ENCODE measurements at places on chromosomes 4 and X.
A peak's percentile ranks its signal among the peaks of the same experiment; 100 is the strongest.

DNA sequence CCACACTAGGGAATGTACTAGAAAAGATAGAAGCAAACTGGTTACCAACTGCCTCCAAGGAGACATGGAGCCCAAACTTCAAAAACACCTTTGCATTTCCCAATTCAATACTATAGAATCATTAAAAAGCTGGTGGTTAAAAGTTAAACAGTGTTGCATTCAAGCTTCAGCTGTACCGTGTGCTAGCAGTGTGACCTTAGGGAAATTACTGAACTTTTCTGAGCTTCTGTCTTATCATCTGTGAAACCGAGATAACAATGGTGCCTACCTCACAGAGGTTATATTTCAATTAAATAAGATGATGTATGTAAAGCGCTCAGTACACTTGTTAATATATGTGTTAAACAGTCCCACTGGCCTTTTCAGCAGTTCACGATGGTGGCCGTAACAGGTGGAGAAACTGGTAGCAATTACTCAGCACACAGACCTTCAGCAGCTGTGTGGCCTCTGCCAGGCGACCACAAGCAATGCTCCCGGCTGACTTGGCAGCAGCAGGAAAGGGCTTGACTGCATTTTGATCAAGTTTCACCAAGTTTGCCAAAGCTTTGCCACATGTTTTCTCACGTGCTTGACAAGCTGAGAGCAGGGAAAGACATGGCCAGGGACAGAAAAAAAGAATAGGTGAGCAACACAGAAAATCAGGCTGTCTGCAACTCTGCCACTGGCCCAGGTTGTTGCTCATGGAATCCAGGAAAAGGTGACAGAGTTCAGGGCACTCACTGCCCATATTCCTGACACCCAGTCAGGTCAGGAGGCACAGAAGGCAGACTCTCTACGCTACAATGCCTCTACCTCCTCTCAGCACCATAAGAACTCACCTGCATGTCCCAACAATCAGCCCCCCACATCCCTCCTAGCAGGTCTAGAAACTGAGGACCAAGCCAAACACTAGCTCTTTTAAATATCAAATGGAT, 72.1 kb downstream of the PARM1 start:
- DNase-seq, result no peak

- DNase-seq, result no peak
Observed at GRCh38 chr4:17328141-17328815, 183.6 kb downstream of the QDPR start.

DNA sequence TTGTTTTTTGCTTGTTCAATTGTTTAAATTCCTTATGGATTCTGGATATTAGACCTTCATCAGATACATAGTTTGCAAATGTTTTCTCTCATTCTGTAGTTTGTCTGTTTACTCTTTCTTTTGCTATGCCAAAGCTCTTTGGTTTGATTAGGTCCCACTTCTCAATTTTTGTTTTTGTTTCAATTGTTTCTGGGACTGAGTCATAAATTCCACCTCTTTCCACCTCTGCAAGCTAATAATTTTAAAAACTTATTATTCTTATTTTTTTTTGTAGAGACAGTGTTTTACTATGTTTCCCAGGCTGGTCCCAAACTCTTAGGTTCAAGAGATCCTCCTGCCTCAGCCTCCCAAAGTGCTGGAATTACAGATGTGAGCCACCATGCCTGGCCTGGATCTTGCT, 226.8 kb upstream of the GPRIN3 start:
- no peak for DNase-seq

- DNase-seq, result no peak
Observed at GRCh38 chr4:45865781-45866180, 258.1 kb downstream of the GABRG1 start.

GRCh38 chr4:2788532-2789103, 4.3 kb upstream of the SH3BP2 start:
- DNase-seq, result no peak

GRCh38 chrX:110920991-110921390, 125.4 kb upstream of the CHRDL1 start:
- no peak for DNase-seq

GRCh38 chr4:113080050-113080449, 30.6 kb downstream of the ANK2 start:
- DNase-seq, result no peak

DNA sequence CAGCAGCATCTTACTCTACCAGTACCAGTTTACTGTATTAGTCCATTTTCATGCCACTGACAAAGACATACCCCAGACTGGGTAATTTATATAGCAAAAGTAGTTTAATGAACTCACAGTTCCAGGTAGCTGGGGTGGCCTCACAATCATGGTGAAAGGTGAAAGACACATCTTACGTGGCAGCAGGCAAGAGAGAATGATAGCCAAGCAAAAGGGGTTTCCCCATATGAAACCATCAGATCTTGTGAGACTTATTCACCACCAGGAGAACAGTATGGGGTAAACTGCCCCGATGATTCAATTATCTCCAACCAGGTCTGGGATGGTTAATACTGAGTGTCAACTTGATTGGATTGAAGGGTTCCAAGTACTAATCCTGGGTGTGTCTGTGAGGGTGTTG, 69.3 kb downstream of the YIPF6 start:
- DNase-seq, result no peak

- no peak for DNase-seq
Observed at GRCh38 chr4:113462286-113462685, 299.3 kb downstream of the CAMK2D start.

- DNase-seq, result no peak
Observed at GRCh38 chr4:79620617-79621016, 212.6 kb upstream of the GK2 start.

DNA sequence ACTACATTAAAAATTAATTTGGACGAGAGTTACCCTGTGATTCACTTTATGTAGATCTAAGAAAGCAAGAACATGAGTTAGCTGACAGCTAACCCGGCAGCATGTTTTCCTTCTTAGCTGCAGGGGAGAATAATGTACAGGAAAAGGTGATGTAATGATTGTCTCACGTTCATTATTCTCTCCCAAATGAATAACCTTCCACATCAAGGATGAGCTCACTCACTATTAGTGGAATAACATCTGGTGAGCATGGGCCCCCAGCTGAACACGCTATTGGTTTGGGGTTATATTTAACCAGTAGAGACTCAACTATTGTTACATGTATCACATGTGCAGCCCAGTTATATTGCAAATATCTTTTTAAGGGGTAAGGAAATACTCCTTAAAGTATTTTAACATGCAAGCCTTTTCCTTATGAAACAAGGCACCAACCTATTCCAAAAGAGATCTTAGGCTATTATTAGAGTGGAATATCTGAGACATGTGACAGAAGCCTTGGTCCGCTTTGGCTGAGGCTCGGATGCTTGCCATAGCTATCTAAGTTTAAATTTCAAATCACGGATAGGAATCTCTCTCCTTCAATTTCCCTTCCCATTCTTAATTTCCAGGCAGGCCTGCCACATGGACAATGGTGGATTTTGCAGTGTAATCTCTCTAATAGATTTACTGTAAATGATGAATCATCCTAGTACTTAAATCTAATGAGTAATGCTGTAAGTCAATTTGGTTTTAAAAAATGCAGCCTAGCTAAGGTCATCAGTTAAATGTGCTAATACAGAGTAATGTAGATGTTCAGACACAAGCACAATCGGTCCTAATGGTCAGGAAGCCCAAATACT, 99.0 kb upstream of the OTUD4 start:
- no peak for DNase-seq

- DNase-seq, result no peak
Observed at GRCh38 chrX:15911734-15912550, 57.3 kb upstream of the AP1S2 start.

- peak; percentile 68 for DNase-seq
Observed at GRCh38 chrX:8743126-8743732, 11.3 kb upstream of the ANOS1 start.

DNA sequence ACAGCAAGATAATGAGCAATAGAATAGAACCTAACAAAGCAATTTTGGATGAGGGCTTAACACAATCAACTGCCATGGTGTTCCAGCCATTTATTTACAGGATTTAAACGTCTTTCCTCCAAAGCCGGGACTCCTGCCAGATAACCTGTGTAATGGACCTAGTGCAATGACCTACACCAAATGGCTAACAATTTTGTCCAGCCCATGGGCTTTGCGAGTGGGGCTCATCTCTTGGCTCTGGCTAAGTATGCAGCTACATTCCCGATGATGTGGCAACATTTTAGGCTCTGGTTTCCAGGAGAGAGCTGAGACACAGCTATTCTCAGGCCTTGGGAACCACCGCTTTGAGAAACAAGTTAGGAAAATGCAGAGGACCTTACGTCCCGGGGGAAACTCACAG, 822.3 kb upstream of the FTHL17 start:
- no peak for DNase-seq

GRCh38 chrX:123626962-123627361, 105.9 kb downstream of the THOC2 start:
- DNase-seq, result no peak

GRCh38 chr4:81214881-81215868, at the start of gene PRKG2:
TSS of gene PRKG2 (minus strand) at chr4:81215222. CDS start at chr4:81205047, 10,175 bp downstream.
- no peak for DNase-seq

DNA sequence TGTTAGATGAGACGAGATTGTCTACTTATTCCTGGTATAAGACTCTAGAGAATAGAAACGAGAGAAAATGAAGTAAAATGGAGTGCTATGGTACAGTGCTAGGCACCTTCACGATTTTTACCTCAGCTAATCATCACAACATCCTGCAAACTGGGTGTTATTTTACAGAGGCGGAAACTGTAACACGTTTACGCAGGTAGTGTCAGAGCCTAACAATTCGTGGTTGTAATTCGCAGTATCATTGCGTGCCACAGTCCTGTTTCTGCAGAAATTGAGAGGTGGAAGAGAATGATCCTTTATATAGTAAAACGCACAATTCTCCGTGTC, 383 bp upstream of the TBC1D19 start:
- DNase-seq, result no peak

GRCh38 chr4:184500748-184501589, 26.6 kb upstream of the IRF2 start:
- DNase-seq, result no peak
